ENCODE measurements at places on chromosomes 16 and 17.

- H3K27me3 ChIP-seq: no peaks in the 10 kb centered on the region
- no peak overlapping the region for H3K4me3 ChIP-seq
- H3K4me1 ChIP-seq: peaks cover 35% of the 10 kb centered on the region
- no peaks in the 10 kb centered on the region for H3K36me3 ChIP-seq
- peak overlapping the region; percentile 83 for H3K27ac ChIP-seq
- DNase-seq: no peak
These were observed 115.3 kb upstream of the NOL11 start for GRCh38 chr17:67602444-67602843.

DNA sequence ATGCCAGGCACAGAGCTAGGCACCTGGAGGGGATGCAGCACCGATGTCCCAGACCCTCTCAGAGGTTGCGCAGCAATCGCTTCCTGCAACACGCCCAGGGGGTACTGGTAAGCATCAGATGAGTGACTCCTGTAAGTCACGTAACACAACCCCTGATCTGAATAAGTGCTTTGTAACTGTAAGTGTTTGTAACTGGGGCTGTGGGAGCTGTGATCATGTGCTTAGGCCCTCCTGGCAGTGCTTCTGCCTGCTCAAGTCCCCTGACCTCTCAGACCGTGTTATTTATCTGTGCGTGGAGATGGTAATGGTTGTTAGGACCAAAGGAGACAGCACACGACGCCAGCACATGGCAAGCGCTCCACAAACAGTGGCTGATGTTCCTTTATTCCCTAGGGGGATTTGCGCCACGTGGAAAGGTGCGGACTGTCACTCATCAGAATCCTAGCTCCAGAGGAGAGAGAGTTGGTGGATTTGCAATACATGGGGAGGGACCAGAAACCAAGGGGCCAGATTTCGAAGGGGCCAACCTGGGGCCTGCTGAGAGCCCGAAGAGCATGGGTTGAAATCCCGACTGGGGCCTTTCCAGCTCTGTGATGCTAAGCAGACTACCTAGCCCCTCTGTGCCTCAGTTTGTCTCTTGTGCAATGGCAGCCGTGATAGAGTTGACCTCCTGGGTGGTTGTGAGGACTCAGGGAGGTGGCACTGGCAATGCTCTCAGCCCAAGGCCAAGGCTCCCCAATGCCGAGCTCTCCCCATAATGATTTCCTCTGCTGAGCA, 151.8 kb downstream of the IRF8 start:
- H3K27me3 ChIP-seq: peaks cover 51% of the 10 kb centered on the region
- H3K4me1 ChIP-seq: peaks cover 8% of the 10 kb centered on the region
- H3K27ac ChIP-seq: peak overlapping the region; percentile 48
- no peaks in the 10 kb centered on the region for H3K36me3 ChIP-seq

DNA sequence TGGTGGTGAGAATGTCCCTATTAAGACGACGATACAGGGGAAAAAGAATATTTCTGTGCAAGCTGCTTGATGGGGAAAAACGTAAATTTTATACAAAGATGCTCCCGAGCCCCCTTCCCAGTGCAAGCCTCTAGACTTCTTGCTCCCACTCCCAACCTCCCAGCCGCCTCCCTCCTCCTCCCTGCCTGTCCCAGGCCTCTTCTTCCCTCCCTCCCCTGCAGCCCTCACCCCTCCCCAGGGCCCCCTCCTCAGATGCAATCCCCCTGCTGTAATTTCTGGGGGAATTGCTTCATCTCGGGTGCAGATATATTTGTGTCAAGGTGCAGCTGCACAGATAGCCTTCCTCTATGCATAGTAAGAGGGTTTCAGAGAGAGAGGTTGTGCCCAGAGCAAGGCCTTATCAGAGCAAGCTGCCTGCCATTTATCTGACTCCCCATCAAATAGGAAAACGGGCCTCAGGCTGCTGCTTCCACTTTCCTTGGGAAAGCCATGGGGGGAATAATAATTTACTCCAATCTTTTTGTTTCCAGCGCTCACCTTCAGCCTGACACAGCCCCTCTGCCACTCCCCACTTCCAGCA, 47.4 kb upstream of the LHX1 start:
- DNase-seq: no peak
- H3K27ac ChIP-seq: no peak overlapping the region
- no peak overlapping the region for H3K4me3 ChIP-seq
- H3K36me3 ChIP-seq: no peaks in the 10 kb centered on the region
- peaks cover 15% of the 10 kb centered on the region for H3K27me3 ChIP-seq
- no peaks in the 10 kb centered on the region for H3K4me1 ChIP-seq

DNA sequence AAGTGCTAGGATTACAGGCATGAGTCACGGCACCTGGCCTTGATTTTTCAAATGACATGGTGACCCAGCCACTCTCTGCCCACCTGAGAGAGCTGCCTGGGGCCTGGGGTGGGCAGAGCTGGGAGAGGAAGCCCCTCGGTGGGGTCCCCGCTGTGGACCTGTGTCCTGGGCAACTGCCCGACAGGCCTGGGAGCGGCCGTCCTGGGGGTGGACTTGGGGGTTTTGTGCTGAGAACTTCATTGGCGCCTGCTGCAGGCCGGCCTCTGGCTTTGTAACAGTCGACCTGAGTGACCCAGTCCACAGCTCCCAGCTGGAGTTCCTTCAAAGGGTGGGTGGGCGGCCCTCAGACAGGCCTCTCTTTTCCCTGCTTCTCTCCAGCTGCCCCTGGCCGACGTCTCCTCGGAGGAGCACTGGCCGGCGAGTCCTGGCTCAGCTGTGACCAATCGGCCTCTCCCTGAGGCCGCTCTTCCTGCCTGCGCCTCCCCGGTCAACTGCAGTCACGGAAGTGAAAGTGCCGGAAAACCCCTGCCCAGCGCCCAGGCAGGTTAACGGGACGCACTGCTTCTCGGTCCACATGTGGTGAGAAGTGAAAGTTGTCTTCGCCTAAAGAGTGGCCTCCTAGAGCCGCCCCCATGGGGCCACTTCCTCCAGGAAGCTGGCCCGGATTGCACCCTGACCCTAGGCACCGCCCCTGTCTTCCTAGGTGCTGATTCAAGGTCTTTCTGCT, 5.5 kb downstream of the CBFA2T3 start:
- H3K27ac ChIP-seq: no peak overlapping the region
- no peak for DNase-seq
- H3K36me3 ChIP-seq: no peaks in the 10 kb centered on the region
- no peak overlapping the region for H3K4me3 ChIP-seq

- H3K4me1 ChIP-seq: peaks cover 20% of the 10 kb centered on the region
- DNase-seq: no peak
- H3K27ac ChIP-seq: peak overlapping the region; percentile 99
- no peaks in the 10 kb centered on the region for H3K36me3 ChIP-seq
These were observed 54.4 kb downstream of the C17orf67 start for GRCh38 chr17:56779322-56779721.

DNA sequence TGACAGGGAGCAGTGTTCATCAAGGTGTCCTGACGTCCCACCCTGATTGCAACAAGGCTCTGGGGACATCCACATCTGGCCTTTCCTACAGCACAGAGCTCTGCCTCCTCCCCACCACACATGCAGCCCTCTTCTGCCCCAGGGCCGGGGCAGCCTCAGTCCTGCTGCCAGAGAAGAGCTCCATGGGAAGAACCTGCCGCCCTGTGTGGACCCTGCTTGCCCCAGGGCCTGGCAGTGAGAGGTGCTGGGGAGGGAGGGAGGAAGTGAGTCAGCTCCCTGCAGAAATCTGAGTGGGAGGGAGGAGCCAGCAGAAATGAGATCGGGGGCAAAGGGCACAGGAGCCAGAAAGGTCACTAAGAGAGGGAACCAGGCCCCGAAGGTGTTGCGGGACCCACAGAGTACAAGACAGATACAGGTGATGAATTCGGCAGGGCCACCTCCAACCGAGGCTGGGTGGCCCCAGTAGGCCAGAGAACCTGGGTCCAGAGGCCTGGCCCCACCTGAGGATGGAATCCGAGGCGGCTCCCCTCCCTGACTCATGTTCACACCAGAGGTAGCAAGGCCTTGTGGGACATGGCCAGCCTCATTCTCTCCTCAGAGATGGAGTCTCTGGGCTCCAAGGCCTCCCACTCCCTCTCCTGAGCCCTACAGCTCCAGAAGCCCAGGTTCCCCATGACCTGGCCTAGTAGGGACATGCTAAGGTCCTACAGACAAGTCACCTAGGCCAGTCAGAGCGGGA, 24.8 kb downstream of the MYO18A start:
- H3K27ac ChIP-seq: peak overlapping the region; percentile 26
- no peaks in the 10 kb centered on the region for H3K36me3 ChIP-seq
- no peak overlapping the region for H3K4me3 ChIP-seq

DNA sequence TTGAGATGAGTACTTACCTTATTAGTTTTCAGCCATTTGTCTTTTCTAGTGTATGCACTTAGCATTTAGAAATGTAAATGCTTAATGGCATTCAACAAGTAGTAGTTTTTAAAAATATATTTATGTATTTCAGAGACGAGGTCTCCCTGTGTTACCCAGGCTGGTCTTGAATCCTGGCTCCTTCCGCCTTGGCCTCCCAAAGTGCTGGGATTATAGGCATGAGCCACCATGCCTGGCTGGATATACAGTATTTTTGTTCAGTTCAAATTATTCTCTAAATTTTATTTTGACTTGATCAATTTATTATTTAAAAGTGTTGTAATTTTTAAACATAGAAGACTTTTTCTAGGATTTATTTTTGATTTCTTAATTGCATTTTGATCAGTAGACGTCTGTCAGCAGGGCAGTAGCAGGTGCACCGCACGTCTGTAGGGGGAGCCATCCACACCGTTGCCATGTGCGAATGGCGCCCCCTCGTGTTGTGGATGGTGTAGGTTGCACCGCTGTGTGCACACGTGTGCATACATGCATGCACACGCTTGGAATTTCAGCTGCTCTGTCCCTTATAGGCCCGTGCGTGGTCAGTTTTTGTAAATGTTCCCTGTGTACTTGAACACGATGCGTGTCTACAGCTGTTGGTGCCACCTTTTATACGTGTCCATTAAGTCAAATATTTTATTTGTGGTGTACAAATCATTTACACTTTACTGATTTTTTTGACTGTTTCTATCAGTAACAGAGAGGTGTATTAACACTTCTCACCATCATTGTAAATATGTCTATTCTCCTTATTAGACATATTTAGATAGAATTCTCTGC, 30.6 kb downstream of the RPTOR start:
- peak; percentile 71 for DNase-seq
- H3K4me1 ChIP-seq: peaks cover 8% of the 10 kb centered on the region
- peaks cover 4% of the 10 kb centered on the region for H3K36me3 ChIP-seq
- no peaks in the 10 kb centered on the region for H3K27me3 ChIP-seq

- peak overlapping the region; percentile 74 for H3K27ac ChIP-seq
- H3K36me3 ChIP-seq: no peaks in the 10 kb centered on the region
- H3K4me1 ChIP-seq: peaks cover 20% of the 10 kb centered on the region
- no peak for DNase-seq
- no peaks in the 10 kb centered on the region for H3K27me3 ChIP-seq
These were observed 1.5 kb downstream of the SCARF1 start for GRCh38 chr17:1643999-1644492.

DNA sequence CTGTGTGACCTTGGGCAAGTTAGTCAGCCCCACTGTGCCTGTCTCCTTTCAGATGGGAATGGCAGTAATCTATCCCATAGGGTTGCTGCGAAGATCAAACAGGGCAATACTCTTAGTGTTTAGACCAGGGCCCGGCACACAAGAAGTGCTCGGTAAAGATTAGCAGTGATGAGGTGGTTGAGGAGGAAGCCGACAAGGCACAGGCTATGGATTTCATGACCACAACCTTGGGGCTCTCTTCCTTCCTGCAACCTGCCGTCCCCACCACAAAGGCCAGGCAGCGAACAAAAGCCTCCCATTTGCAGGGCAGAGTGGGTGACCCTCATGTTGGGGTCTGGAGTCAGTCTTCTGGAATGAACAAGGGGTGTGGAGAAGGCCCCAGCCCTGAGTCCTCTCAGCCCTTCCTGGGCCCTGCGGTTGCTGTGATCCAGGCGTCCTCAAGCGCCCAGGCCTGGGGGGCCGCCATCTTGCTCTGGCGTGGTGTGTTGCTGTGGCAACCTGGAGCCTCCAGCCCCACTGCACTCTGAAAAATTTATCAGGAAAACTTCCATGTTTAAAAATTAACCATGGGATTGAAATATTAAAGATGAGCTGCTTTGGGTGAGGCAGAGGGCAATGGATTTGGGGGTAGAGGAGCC, 9.8 kb downstream of the ADAM11 start:
- H3K27ac ChIP-seq: no peak overlapping the region
- no peaks in the 10 kb centered on the region for H3K4me1 ChIP-seq
- no peak overlapping the region for H3K4me3 ChIP-seq

DNA sequence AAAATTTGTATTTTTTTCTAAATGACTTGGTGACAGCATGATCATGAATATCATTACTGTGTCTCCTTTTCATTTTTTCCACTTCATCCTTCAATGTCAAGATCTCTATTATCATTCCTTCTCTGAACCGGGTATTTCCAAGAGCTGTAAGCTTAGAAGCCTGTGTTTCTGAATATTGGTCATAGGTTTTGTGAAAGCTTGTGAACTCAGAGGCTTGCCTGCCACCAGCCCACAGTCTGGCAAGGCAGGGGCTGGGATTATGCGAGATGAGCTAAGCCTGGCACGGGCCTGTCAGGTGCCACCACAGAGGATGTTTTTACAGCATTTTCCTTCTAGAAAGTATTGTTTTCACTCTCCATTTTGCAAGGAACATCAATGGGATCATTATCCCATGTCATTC, 92.8 kb downstream of the MYH10 start:
- no peak overlapping the region for H3K4me3 ChIP-seq
- H3K36me3 ChIP-seq: no peaks in the 10 kb centered on the region
- DNase-seq: no peak
- no peaks in the 10 kb centered on the region for H3K27me3 ChIP-seq

DNA sequence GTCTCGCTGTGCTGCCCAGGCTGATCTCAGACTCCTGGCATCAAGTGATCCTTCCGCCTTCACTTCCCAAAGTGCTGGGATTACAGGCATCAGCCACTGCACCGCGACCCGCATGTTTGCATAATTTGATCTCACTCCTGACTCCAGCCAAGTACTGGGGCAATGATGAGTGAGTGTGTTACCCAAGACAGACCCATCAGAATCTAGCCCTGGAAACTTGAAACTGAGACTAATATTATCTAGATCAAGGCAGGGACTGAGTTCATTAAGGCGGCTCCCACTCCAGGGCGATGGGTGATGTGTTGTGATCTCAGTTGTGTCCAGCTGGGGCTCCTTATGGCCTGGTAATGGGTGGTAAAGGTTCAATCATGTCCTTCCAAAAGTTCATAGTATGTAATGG, 53.4 kb downstream of the EMP2 start:
- H3K27ac ChIP-seq: no peak overlapping the region
- no peaks in the 10 kb centered on the region for H3K36me3 ChIP-seq
- no peak for DNase-seq
- H3K4me1 ChIP-seq: no peaks in the 10 kb centered on the region

DNA sequence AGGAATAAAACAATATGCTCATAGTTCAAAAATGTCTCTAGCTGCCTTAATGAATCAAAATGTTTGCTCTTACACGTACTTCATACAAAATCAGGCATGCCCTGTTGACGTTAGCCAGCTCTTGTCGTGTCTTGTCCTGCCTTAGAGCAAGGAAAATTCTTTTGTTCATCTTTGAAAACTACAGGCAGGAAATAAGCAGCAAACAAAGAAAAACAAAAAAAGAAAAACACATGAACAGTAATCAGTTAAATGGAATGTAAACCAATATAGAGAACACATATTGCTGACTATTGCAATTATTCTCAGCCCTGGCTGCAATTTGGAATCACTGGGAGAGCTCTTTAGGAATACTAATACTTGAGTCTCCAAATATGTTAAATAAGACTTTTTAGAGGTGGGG, 1.7 kb downstream of the CAPNS2 start:
- no peak overlapping the region for H3K4me3 ChIP-seq
- no peaks in the 10 kb centered on the region for H3K27me3 ChIP-seq
- H3K36me3 ChIP-seq: no peaks in the 10 kb centered on the region
- no peak overlapping the region for H3K27ac ChIP-seq

- H3K4me1 ChIP-seq: peaks cover 45% of the 10 kb centered on the region
- H3K4me3 ChIP-seq: peak overlapping the region; percentile 35
- H3K27ac ChIP-seq: peak overlapping the region; percentile 77
- peaks cover 4% of the 10 kb centered on the region for H3K36me3 ChIP-seq
- H3K27me3 ChIP-seq: peaks cover 30% of the 10 kb centered on the region
These were observed 809 bp upstream of the RAB34 start for GRCh38 chr17:28718333-28719020.

Data from naive thymus-derived CD8-positive, alpha-beta T cell (primary cell).